Midbrain (tissue), 1 donor: ENCODE measurements at places on chromosomes 3 and 15.
A peak's percentile ranks its signal among the peaks of the same experiment; 100 is the strongest.

- DNase-seq = no peak
Observed at GRCh38 chr15:76714950-76715349, 190.2 kb downstream of the SCAPER start.

DNA sequence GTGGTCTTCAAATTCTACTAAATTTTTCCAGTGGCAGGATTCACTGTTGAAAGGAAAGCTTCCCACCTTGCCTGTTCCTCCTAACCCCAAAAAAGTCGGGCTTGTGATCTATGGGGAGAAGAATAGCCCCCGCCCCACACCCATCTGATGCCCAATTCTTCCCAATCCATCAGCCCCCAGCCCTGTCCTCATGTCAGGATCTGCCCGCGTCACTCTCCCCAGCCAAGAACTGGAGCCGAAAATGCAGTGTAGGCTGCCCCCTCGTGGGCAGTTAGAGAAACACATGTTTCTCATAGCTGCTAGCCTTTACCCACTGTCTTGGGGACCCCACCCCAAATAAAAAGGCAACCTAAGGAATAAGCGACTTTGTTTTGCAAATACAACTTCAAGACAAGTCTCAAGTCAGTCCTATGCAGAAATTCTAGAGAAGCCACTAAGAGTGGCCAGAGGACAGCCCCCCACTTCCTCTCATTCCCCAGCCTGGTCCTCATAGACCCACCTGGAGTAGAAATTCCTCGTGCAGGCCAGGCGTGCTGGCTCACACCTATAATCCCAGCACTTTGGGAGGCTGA lies 13.0 kb upstream of the CSK start:
- DNase-seq = peak; percentile 79

GRCh38 chr3:62669161-62669560 lies 206.1 kb downstream of the CADPS start:
- no peak for DNase-seq

DNA sequence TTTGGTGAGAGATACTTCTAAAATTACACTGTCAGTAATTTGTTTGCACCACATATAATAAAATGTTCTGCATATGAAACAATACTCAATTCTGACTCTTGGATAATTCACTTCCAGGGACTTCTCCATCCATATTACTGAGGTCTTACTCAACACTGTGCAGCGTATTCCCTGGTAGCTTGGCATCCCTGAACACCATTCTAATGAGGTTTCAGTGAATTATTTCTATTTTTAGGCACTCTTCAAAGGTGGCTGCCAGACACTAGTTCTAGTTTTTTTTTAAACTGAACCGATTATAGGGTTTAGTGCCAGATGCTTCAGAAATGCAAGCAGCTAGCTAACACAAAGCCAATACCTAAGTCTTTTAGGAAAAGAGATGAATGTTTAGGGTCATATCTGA lies 283.3 kb downstream of the FEZF2 start:
- no peak for DNase-seq

DNA sequence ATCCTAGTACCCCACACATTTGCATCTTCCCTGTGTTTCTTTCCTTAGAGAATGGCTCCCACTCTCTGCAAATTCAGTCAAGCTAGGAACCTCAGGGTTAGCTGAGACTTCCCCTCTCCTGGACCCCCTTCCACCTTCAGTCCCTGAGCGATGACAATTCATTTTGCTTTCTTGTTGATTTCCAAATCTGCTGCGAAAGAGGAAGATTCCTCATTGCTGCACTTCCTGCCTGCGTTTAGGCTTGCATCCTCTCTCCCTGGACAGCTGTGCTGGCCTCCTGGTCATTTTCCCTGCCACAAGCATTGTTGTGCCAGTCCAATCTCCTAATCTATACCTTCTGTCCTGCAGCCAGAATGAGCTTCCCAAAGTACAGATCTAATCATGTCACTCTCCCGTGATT lies 12.3 kb upstream of the DGKG start:
- no peak for DNase-seq

DNA sequence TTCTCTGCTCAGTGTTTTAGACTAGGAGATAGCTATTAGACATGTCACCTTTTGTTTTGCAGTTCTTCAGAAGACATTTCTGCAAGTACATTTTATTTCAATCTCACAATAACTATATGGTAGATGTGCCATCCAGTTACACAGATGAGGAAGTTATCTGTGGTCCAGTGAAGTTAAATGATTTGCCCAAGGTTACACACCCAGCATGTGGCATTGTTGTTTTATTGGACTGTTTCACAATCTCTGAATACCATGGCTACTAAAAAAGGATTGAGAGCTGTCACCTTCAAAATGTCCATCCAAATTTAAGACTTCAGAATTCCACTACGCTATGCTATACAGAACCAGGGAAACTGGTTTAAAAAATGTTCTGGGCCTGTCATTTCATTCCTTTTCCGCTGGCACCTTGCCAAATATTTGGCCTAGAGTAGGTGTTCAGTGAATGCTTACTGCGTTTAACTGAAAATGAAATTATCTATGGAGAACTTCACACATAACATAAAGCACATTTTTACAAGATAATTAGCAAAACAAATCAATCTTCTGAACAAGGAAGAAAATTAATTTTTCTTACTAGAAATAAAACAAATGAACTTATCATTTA lies 20.2 kb downstream of the TM6SF1 start:
- DNase-seq = no peak

DNA sequence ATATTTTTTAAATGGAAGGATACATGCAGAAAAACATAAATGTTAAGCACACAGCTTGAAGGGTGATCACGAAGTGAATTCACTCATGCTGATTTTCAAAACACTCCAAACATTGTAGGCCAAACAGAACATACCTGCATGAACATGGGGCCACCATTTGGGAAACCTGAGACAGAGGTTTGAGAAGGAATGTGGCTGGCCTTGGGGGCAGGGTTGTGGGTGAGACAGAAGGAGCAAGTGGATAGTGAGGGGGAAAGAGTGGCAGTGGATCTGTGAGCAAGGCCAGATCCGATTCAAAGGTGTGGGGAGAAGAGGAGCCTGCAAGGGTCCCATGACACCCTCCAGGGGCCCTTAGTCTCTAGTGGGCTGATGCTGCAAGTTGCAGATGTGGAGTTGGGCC lies 94.9 kb downstream of the HMG20A start:
- no peak for DNase-seq

DNA sequence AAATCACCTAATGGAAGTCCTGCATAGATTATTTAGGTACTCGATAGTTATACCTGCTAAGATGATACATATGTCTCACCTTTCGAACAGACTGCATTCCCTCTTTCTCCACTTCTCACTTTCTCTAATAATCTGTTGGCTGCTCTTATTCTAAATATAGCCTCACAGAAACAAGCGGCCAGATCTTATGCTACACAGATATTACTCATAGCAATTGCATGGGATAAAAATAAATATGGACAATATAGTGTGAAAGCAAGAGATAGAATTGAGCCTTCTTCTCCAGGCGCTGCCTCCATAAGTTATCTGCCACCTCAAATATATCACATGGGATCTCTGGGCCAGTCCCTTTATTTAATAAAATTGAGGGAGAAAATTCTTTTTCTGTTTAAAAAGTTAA lies 29.5 kb upstream of the TGFBR2 start:
- no peak for DNase-seq

- DNase-seq = no peak
Observed at GRCh38 chr15:78207641-78208340, 26.6 kb downstream of the ACSBG1 start.

DNA sequence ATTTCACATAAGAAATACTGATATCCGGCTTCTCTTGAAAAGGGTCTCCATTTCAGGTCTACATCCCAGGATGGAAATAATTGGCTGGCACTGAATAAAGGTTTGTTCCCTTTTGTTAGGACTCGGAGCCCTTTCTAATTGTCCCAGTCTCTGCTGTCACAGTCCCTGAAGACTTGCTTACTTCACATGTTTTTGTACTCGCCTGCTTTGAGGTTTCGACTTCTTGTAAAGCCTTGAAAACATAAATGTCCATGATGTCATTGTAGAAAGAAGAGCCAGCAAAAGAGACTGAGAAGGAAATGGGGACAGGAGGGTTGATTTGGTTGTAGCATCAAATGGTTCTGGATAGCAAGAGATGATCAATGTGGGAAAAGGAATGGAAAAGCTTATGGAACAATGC lies 963.4 kb upstream of the SEMA6D start:
- DNase-seq = no peak

DNA sequence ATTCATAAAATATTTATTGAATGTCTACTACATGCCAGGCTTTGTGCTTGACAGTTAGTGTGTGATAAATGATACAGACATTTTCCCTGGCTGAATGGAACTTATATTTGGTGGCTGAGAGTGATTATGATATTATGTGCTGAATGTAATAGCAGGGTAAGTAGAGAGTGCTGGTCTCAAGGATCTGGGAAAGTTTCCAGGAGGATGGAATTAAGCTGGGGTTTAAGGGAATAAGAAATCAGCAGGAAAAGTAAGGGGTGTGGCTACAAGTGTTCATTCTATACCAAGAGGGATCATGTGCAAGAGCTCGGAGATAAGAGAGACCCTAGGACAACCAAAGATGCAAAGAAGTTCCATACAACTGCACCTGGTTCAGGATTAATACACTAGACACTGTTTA lies 500.1 kb upstream of the CFAP20DC start:
- no peak for DNase-seq

GRCh38 chr15:74782259-74783071 lies 585 bp downstream of the CSK start:
- DNase-seq = no peak

GRCh38 chr15:62058327-62059028 lies 1.8 kb downstream of the VPS13C start:
- DNase-seq = no peak

- DNase-seq = no peak
Observed at GRCh38 chr15:100612539-100612938, 10.2 kb downstream of the ASB7 start.

DNA sequence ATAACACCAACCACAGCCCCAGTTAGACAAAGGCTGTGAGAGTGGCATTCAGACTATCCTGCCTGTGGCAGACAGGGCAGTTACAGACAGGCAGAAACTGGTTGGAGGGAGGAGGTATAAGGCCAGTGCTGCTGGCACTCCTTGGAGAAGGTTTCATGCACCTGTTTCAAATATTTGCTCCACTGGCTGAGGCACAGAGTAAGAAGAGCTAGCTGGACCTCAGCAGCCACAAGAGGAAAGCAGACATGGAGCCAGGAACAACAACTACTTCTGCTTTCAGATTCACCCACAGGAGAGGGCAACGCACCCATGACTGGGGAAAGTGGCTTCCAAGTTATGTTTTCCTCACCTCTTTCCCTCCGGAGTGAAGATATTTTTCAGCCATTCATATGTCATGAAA lies 11.5 kb upstream of the PRKAR2A start:
- no peak for DNase-seq

- DNase-seq = no peak
Observed at GRCh38 chr3:63768386-63768785, 50.7 kb upstream of the C3orf49 start.

DNA sequence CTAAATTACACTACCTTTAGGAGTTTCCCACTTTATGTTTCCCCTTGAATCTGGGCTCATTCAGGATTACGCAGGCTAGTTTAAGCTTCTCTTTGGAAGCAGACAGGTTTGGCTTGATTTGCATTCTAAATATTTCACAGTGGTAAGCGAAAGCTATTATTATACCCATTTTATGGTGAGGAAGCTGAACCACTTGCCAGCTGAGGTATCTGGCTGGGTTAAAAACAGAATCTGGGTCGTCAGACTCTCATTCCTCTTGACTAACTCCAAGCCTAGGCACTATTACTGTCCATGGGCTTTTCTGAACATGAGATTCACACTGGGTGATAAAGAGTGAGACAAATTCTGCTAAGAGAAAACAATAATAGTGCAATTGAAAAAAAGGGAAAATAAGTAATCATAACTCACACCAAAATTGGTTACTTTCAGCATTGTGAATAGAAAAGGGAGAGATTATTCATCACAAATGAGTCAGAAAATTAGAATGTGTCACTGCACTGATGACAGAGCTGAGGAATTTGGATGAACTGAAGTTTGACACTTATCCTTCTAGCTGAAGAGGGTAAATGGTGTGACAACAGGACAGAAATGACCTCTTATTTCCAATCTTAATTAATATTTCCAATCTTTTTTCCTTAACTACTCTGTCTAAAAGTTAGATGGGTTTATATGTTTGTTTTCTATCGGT lies 211.3 kb downstream of the TIGIT start:
- no peak for DNase-seq

DNA sequence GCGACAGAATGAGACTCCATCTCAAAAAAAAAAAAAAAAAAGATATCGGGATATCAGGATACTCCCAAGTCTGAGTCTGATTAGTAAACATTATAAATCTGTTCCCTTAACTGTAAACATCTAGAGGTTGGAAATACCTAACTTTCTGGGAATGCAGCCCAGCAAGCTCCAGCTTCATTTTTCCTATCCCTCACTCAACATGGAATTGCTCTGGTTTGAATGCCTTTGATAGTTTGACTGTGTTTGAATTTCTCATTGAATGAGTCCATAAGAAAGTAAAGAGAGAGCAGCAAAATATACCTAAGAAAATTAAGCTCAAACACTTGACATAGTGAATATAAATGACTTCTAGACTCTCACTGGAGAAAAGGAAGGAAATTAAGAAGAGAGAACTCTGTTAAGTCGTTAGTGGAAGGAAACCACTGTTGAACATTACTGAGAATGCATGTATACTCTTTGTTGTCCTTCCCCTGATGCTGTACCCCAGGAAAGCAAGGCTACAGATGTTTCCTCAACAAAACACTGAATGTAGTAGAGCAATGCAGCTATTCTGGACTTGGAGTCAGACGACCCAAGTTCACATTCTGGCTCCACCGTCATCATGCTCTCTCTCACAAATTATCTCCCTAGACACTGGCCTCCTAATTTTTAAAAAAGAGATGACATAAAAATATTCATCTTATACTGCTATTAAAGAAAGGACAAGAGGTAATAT lies 62.4 kb downstream of the CD200 start:
- no peak for DNase-seq

- DNase-seq = no peak
Observed at GRCh38 chr3:186570941-186571643, 572 bp downstream of the DNAJB11 start.

DNA sequence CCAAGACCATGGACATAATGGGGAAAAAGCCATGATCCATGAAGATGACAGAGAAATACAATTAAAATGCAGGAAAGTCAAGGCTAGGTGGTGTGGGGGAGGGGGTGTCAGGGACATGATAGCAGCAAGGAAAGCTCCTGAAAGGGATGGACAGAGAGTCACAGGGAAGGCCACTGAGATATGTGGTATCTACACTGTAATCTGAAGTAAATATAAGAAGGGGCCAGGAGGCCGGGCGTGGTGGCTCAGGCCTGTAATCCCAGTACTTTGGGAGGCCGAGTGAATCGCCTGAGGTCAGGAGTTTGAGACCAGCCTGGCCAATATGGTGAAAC lies 62.5 kb downstream of the FOXP1 start:
- DNase-seq = no peak

DNA sequence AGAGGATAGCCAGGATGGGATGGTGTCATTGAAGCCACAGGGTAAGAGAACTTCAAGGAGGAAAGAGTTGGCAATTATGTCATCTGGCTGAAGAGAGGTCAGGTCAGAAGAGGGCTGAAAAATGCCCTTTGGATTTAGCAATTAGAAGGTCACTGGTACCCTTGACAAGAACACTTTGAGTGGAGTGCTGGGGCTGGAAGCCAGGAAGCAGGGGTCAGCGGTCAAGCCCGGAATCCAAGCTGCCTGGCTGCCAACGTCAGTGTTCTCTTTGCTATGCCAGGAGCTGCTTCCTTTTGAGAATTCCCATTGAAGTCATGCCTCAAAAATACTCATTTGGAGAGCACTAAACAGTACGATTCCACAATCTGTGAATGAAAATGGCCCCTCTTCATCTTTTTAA lies 386.5 kb downstream of the SHQ1 start:
- no peak for DNase-seq
